ENCODE measurements at places on chromosomes 16 and 17.

- no peak for DNase-seq
Measured at GRCh38 chr17:64529221-64529620, 22.4 kb downstream of the CEP95 start.

DNA sequence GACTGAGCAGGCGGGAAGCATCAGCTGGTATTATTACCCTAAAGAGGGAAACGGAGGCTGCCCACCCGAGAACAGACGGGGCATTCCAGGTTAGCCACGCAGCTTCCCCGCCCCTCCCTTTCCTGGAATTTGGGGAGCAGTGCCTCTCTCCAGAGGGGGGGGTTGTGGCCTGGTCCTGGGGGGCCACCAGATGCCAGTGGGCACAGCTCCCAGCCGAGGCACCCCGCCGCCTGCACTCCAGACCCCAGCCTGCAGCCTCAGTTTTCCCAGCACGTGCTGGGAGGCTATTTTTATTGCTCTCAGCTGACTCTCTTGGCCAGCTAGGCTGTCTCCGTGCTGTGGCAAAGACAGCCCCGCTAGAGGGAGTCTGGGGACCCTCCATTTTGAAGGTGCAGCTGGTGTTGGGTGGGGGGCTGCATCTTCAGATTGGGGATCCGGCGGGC, 62.7 kb upstream of the GSE1 start:
- DNase-seq = no peak

GRCh38 chr17:37650419-37651003, 7.3 kb upstream of the DDX52 start:
- DNase-seq = no peak

DNA sequence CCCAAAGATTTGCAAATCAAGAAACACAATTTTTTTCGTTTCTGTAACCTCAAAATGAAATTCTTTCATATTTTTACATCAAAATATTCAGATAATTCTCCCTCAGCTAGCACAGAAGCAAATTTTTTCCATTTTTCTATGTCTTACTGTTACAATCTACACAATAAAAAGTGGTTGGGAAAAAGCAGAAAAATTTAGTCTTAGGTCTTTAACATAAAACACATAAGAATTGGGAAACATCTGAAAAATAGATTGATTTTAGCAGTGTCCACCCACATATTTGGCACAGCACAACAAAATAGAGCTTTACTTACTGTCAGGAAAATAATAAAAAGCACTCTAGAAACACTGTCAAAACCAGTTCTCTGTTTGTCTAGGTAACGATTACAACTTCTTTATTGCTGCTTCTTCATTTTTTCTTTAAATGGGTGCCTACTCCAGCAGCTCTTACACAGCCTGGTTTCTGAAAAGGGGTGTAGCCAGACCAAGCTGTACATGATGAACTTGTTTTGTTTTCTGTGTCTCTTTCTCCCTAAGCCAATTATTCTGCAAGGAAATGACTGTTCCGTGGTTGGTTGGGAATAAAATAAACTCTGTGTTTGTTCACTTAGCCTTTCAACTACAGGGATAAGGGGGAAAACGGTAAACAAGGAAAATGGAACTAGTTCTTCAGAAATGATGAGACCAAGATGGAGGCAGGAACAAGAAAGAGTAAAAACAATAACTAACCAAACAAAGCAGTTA, at the start of gene ABCA6:
ABCA6 (minus strand) TSS at position 465 of the 744 bp plus-strand sequence. CDS start 1,192 bp downstream, outside the sequence.
- DNase-seq = no peak

GRCh38 chr17:80980397-80981061, 11.1 kb upstream of the CHMP6 start:
- DNase-seq = no peak

- DNase-seq = no peak
Measured at GRCh38 chr16:83366228-83366627, 441.6 kb upstream of the HSBP1 start.

GRCh38 chr16:2839650-2840450, 9.7 kb downstream of the ZG16B start:
- no peak for DNase-seq

All from CD4-positive, CD25-positive, alpha-beta regulatory T cell (primary cell).